ENCODE measurements at places on chromosomes 2 and 18. TPM values are rescaled to one million over a fixed set of nuclear protein-coding genes. Genes with fewer than 3 reads are reported as not detected.

The CREG2 gene
- total RNA-seq: not detected

The KHK gene
- total RNA-seq: 10.6 TPM

The SAG gene
- total RNA-seq: 0.39 TPM

The NFU1 gene
- total RNA-seq: 34.3 TPM

The COL4A4 gene
- total RNA-seq: not detected

The LINC00305 gene
- total RNA-seq: not detected

The FBXO36 gene
- total RNA-seq: 2.0 TPM

DNA sequence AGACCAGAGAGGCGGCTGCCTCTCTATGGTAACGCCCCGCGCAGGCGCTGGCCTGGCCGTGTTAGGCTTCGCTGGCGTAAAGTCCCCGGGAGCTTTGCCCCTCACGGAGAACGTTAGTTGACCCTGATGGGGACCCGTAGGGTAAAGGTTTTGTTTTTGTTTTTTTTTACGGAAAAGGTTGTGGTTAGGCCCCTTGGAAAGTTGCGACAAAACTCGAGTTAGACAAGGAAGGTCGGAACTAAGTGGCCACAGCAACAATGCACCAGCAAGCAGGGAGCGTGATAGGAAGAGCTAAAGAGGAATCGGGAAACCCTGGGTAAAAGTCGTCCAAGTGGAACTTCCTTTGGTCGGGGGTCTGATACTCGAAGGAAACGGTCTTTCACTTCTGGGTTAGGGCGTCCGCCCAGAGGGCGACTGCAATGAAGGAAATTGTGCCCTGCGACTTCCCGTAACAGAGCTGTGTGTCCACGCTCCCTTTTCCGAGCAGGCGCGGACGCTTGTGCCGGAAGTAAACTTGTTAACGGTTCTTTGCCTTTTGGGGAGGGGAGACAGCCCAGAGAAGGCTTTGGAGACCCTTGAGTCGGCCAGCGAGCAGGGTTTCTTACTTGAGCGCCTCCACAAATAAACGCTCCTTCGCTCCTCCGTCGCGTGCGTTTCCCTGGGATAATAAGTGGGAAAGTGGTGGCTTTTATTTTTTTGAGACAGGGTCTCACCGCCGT is 493 bp upstream of the CLASP1 start:
- peak overlapping the region; percentile 89 for H3K4me3 ChIP-seq
- peaks cover 61% of the 10 kb centered on the region for H3K4me1 ChIP-seq
- no peaks in the 10 kb centered on the region for H3K27me3 ChIP-seq
- peak overlapping the region; percentile 100 for H3K27ac ChIP-seq

DNA sequence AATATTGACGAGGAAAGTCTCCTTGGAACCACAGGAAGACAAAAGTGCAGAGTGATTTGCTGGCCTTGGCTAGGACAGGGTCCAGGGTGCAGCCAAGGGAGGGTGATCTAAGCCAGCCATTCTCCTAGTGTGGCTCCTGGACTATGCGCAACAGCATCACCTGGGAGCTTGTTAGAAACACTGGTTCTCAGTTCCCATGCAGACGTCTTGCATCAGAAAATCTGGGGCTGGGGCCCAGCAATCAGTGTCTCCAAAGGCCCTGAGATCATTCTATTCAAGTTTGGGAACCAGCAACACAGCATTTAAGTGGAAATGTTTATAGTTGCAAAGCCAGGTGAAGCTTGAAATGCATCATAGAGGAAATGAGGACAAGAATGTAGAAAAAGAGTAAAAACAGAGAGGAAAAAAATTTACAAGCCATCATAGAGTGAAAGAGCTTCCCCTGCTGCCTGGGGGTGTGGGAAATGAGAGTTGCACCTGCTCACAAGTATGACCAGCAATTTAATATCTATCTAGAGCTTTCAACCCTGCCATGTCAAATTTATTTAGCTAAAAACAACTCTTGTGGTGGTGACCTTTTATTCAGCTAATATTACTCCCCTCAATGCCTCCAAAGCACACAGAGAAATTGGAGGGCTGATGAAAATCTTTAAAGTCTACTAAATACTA is 54.4 kb upstream of the SEC11C start:
- H3K36me3 ChIP-seq: no peaks in the 10 kb centered on the region
- no peak overlapping the region for H3K27ac ChIP-seq
- no peak for DNase-seq
- peaks cover 12% of the 10 kb centered on the region for H3K4me1 ChIP-seq
- H3K27me3 ChIP-seq: peaks cover 13% of the 10 kb centered on the region
- no peak overlapping the region for H3K4me3 ChIP-seq

- no peak overlapping the region for H3K27ac ChIP-seq
- H3K36me3 ChIP-seq: peaks cover 43% of the 10 kb centered on the region
- peaks cover 44% of the 10 kb centered on the region for H3K4me1 ChIP-seq
- H3K27me3 ChIP-seq: no peaks in the 10 kb centered on the region
- DNase-seq: no peak
Observed at GRCh38 chr2:172489681-172490080, 62.3 kb downstream of the ITGA6 start.

GRCh38 chr2:33791625-33792024 is 192.5 kb upstream of the FAM98A start:
- no peak overlapping the region for H3K4me3 ChIP-seq
- H3K27ac ChIP-seq: no peak overlapping the region
- H3K4me1 ChIP-seq: no peaks in the 10 kb centered on the region
- no peak for DNase-seq

DNA sequence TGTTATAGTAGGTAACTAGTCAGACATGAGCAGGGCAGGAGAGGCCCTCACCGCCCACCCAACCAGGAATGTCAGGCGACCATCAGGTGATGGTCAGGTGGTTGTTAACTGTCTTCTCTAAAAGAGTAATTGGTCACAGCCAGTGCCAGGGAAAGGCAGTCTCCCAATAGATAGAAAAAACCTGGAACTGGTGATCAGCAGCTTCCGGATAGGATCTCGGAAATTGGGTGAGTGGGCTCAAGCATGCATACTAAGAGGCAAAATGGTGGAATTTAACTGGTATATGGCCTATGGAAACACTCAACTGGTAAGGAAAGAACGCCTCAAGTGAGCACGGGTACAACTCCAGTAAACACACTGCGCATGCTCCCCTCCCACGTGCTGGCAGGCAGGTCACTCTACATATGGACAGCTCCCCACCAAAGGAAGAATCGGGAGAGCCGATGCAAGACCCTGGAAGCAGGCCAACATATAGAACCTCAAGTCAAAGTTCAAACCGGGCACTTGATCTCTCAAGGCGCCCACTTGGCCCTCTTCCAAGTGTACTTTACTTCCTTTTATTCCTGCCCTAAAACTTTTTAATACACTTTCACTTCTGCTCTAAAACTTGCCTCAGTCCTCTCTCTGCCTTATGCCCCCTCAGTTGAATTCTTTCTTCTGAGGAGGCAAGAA is 43.5 kb upstream of the TMEM131 start:
- H3K27ac ChIP-seq: no peak overlapping the region
- no peak for DNase-seq
- H3K27me3 ChIP-seq: peaks cover 8% of the 10 kb centered on the region
- no peaks in the 10 kb centered on the region for H3K4me1 ChIP-seq

GRCh38 chr2:239397931-239398471 is 2.8 kb downstream of the HDAC4 start:
- no peaks in the 10 kb centered on the region for H3K27me3 ChIP-seq
- peaks cover 46% of the 10 kb centered on the region for H3K4me1 ChIP-seq
- H3K4me3 ChIP-seq: no peak overlapping the region
- DNase-seq: no peak
- H3K27ac ChIP-seq: peak overlapping the region; percentile 25
- H3K36me3 ChIP-seq: peaks cover 7% of the 10 kb centered on the region

- no peaks in the 10 kb centered on the region for H3K36me3 ChIP-seq
- no peak overlapping the region for H3K4me3 ChIP-seq
- no peaks in the 10 kb centered on the region for H3K4me1 ChIP-seq
- DNase-seq: no peak
- H3K27ac ChIP-seq: no peak overlapping the region
Observed at GRCh38 chr2:226660526-226660925, 139.1 kb downstream of the IRS1 start.

DNA sequence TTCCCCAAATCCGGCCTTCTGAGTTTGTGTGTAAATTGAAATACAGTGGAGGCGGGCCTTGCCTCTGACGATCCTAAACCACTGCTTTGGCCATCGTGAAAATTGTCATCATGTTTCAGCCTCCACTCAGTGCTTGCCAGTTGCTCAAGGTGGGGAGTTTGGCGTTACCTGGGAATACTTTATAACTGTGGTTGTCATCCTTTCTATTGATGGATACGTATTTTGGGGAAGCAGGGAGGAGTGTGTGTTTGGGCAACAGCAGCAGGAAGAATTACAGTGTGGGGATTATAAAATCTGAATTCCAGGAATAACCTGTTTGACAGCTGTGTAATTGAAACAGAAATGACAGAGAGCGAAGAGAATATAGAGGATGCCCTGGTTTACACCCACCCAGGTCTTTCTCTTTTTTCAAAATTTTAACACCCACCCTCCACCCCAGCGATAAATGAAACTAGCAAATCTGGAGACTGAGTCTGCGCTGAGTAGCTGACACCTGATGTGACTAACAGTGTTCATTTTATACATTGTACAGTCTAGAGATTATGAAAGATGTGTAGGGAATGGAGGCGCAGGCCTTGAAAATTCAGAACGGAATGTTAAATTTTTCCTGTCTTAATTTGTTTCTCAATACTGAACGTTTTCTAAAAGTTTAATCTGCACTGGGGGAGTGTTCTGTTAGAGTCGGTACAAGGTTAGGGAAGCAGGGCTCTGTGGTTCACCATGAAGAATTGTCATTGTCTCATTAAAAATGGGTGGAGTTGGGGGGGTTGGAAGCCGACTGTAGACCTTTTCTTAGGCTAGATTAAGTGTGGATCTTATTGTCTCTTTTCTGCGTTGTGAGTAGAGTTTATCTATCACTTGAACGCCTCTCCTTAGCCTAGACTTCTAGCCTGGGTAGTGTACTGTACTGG is 1.6 kb downstream of the MAP4K4 start:
- H3K27me3 ChIP-seq: no peaks in the 10 kb centered on the region
- peaks cover 20% of the 10 kb centered on the region for H3K36me3 ChIP-seq
- DNase-seq: peak; percentile 58
- no peak overlapping the region for H3K27ac ChIP-seq
- H3K4me1 ChIP-seq: peaks cover 37% of the 10 kb centered on the region

DNA sequence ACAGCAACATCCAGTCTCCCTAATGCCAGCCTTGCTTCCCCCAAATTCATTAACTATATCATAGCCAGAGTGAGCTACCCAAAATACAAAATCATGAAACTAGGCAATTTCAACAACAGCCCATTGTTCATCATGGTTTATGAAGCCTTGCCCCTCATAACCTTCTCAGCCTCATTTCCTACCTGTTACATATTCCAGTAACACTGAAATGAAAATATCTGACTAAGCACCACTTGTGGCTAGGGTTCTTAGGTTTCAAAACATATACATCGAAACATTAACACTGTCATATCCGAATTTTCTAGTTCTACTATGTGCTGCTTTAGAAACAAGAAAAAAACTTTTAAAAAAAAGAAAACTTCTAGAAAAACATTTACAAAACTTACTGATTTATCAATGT is 59.5 kb downstream of the ATAD2B start:
- peaks cover 9% of the 10 kb centered on the region for H3K4me1 ChIP-seq
- peak overlapping the region; percentile 14 for H3K27ac ChIP-seq
- H3K4me3 ChIP-seq: no peak overlapping the region
- H3K27me3 ChIP-seq: no peaks in the 10 kb centered on the region
- peaks cover 27% of the 10 kb centered on the region for H3K36me3 ChIP-seq

DNA sequence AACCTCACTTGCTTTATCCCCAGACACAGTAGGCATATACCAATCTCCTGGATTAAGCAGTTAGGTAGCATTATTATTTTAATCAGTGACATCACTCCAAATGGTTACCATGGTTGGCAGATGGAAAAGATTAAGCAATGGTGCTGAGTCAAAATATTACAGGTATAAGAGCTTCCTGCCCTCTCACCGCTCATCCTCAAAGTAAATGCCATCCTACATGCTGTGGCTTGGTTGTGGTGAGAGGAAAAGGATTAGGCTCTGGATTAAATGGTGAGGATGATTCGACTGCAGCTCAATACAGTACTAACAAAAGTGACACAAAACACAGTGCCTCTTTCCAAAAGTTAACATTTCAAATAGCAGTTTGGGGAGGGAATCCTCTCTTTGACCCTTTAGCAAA is 108.9 kb upstream of the ACAA2 start:
- no peaks in the 10 kb centered on the region for H3K36me3 ChIP-seq
- H3K4me1 ChIP-seq: no peaks in the 10 kb centered on the region
- no peak for DNase-seq
- H3K4me3 ChIP-seq: no peak overlapping the region
- H3K27me3 ChIP-seq: peaks cover 21% of the 10 kb centered on the region

DNA sequence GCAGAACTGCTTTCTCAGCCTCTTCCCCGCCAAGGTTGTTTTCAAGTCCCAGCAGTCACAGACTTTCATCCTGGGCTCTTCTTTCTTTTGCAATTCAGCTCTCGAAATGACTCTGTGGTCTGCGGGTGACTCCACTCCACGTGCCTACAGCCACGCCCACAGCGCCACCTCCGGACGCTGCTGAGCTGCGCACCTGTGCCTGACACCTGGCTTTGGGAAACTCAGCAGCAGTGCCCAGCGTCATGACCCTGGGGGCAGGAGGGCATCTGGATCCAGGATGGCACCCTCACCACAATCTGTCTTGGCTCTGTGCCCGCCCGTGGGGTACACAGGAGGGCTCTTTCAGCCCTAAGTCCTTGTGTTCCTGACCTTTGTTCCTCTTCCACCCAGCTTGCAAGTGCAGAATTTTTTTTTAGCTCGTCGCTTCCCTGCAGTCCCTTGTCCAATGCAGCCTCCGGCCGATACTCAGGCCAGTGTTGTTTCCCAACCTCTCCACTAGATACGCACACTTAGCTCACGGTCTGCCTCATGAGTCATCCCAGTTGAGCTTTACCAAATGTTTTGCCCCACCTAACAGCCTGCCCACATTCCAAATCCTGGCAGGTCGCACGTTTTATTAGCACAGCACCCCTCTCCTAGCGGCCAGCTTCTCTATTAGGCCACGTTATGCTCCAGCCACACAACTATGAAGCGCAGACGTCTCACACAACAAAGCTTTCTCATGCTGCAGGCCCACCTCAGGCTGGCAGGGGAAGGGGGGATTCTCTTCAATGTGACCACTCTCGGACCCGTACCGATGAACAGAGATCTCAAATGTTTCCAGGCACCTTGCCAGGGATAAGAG is 6.5 kb upstream of the CAPN10 start:
- H3K36me3 ChIP-seq: peaks cover 19% of the 10 kb centered on the region
- H3K4me3 ChIP-seq: no peak overlapping the region
- peak; percentile 88 for DNase-seq
- H3K27ac ChIP-seq: peak overlapping the region; percentile 85

GRCh38 chr2:8454797-8455196 is 227.1 kb upstream of the ID2 start:
- no peak for DNase-seq
- H3K36me3 ChIP-seq: no peaks in the 10 kb centered on the region
- H3K4me3 ChIP-seq: no peak overlapping the region
- H3K27me3 ChIP-seq: peaks cover 7% of the 10 kb centered on the region
- peaks cover 42% of the 10 kb centered on the region for H3K4me1 ChIP-seq

DNA sequence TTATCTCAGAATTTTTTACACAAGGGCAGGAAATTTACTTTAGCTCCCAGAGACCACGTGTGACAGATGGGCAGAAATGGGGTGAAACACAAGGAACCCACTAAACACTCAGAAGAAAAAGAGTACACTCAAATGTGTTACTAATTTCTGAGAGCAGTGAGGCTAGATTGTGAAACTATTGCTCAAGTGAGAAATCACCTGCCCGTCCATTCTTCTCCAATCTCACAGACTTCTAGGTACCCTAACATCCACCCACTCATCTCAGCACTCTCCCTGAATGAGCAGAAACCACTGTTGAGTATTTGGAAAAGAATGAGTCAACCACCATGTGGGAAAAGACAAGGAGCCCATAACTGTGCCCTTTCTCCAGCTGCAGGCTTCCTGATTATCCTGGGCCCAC is 293.0 kb upstream of the CDH2 start:
- no peaks in the 10 kb centered on the region for H3K27me3 ChIP-seq
- H3K4me1 ChIP-seq: no peaks in the 10 kb centered on the region
- H3K4me3 ChIP-seq: no peak overlapping the region

Data from activated CD4-positive, alpha-beta T cell treated with anti-CD3 and anti-CD28 coated beads for 36 hours (primary cell).